Mesendoderm (in vitro differentiated cells): ENCODE measurements at places on chromosomes 12 and 14.

GRCh38 chr12:98999559-98999958, 354.5 kb downstream of the APAF1 start:
- no peaks in the 10 kb centered on the region for H3K36me3 ChIP-seq
- H3K4me3 ChIP-seq = no peak overlapping the region
- no peak for DNase-seq

- no peak overlapping the region for H3K4me3 ChIP-seq
Observed at GRCh38 chr12:106867651-106868050, 88.1 kb upstream of the TMEM263 start.

GRCh38 chr14:68279777-68280233, 460.2 kb downstream of the RAD51B start:
- no peak overlapping the region for H3K4me3 ChIP-seq
- no peaks in the 10 kb centered on the region for H3K36me3 ChIP-seq
- H3K27me3 ChIP-seq = no peaks in the 10 kb centered on the region

DNA sequence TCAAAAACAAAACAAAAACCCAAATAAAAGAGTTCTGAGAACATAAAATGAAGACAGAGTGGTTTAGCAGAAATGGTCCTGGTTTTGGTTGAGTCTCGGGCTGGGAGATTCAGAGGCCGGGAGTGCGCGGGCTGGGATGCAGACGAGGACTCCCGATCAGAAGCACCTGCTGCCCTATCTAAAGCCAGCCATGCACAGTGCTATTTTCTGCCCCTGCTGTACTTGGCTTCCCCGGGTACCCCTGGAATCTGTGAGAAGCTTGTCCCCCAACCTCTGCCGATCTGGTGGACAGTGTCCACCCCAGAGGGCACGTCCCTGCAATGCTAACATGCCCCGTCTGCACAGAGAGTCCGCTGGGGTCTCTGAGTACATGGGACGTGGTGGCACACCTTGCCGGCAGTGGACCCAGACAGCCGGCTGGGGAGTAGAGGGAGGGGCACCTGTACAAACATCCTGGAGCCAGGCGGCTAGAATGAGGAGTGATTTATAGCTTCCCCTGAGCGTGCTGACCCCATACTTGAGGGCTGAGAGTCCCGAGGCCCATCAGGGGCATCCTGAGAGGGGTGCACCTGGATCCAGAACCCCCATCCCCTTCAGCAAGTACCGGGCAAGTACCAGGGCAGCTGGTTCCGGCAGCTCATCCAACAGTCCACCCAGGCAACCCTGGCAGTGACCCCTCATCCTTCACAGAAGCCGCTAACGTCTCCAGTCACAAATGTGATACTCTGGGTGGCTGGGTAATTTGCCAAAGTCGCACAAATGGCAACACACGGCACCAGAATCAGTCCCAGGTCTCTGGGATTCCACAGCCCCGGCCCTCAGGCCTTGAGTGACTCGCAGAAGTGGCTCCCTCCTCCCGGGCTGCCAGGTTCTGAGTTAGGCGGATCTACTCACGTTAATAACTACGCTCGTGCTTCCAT, 37.1 kb downstream of the CHGA start:
- no peaks in the 10 kb centered on the region for H3K4me1 ChIP-seq
- H3K4me3 ChIP-seq = no peak overlapping the region
- H3K27me3 ChIP-seq = no peaks in the 10 kb centered on the region
- no peaks in the 10 kb centered on the region for H3K36me3 ChIP-seq
- no peak for DNase-seq
- H3K27ac ChIP-seq = no peak overlapping the region

DNA sequence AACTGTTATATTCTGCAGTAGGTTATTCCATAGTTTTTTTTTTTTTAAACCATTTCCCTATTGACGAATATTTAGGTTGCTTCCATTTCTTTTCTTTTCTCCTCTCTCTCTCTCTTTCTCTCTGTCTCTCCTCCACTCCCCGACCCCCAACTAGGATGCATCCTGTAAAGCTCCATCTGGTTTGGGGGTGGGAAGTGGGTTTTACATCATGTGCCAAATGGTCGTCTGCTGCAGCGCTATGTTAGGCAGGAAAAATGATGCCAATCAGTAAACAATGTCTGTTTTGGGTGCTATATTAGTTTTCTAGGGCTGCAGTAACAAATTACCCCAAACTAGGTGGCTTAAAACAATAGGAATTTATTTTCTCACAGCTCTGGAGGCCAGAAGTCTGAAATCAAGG, 465.0 kb downstream of the AACS start:
- no peaks in the 10 kb centered on the region for H3K4me1 ChIP-seq
- H3K36me3 ChIP-seq = no peaks in the 10 kb centered on the region
- no peak overlapping the region for H3K4me3 ChIP-seq
- no peak for DNase-seq
- no peak overlapping the region for H3K27ac ChIP-seq

DNA sequence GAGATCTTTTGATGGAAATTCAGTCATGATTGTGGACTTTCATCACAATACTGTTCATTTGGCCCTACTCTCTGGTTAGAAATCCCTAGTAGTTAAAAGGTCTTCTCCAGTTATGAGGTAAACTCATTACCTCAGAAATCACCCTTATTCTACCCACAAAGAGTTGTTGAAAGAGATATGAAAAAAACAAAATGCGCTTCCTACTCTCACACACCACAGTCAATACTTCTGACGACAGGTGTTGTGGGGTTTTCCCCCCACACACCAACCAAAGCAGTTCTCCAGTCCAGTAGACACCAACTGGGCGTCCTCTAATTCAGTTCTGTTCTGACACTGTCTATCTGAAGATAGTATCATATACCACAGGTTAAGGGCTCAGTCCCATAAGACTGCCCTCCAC, 54.9 kb downstream of the TRMT5 start:
- no peak overlapping the region for H3K4me3 ChIP-seq
- no peak overlapping the region for H3K27ac ChIP-seq
- H3K4me1 ChIP-seq = no peaks in the 10 kb centered on the region
- no peaks in the 10 kb centered on the region for H3K27me3 ChIP-seq

GRCh38 chr12:25189656-25190055, 5.3 kb downstream of the DNAI7 start:
- H3K27ac ChIP-seq = no peak overlapping the region
- H3K4me3 ChIP-seq = no peak overlapping the region
- H3K27me3 ChIP-seq = no peaks in the 10 kb centered on the region
- no peak for DNase-seq
- no peaks in the 10 kb centered on the region for H3K36me3 ChIP-seq

DNA sequence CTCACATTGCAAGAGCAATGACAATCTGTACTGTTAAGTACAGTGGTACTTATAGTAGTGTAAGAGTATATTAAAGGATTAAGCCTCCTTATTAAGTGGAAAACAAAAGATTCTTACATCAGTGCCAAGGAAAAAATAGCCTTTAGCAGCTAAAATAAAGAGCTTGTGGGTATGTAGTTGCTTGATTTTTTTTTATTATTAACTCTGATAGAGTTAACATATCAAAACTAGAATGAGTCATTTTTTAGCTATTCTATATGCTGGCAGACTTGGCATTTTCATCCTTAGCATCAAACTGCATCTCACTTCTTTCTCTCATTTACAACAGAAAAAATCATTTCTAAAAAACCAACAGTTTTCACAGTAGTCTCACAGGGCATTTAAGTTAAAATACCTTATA, 86.5 kb downstream of the ATP2B1 start:
- H3K27me3 ChIP-seq = no peaks in the 10 kb centered on the region
- H3K4me1 ChIP-seq = no peaks in the 10 kb centered on the region
- DNase-seq = no peak
- H3K4me3 ChIP-seq = no peak overlapping the region
- H3K36me3 ChIP-seq = no peaks in the 10 kb centered on the region

DNA sequence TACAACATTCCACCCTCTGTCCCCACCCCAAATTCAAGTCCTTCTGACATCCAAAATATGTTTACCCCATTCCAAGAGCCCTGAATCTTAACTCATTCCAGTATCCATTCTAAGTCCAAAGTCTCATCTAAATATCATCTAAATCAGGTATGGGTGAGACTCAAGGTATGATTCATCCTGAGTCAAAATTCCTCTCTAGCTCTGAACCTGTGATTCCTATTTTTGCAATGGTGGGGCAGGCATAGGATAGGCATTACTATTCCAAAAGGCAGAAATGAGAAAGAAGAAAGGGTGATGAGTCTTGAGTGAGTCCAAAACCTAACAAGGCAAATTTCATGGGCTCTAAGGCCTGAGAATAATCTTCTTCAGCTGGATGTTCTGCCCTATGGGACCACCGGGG, 140.3 kb upstream of the FAR2 start:
- no peaks in the 10 kb centered on the region for H3K36me3 ChIP-seq
- H3K4me3 ChIP-seq = no peak overlapping the region

DNA sequence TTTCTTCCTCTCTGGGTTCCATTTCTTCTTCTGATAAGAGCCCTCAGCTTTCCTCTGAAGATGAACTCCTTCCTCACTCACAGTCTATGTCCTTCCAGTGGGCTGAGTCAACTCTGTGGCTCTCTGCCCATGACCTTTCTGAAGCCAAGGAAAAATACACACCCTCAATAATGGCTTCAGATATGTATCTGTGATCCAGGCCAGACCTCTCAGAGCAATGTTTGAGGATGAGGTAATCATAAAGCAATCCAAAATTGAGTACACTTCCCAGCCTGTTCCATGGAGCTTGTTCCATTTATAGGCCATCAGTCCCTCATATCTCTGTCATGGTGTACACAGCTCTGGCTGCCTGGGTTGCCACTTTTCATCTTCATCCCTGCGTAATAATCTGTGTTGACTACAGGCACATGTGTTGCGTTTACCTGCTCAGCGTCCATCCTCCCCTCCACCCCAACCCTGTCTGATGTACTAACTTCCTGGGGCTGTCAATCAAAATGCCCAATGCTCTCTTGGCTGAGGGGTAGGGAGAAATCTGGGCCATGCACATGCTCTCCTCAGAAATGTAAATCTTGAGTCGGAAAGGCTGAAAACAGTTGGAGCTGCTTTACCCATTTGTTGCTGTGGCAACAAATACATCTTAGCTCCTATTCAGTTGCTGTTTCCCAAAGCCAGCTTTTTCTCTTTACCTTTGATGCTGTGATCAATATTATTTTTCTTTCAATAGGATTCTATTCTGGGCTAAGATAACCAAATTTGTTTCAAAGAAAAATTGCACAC, 377.8 kb upstream of the TMEM132C start:
- DNase-seq = no peak
- no peaks in the 10 kb centered on the region for H3K36me3 ChIP-seq
- H3K27ac ChIP-seq = no peak overlapping the region
- H3K27me3 ChIP-seq = no peaks in the 10 kb centered on the region
- H3K4me3 ChIP-seq = no peak overlapping the region

DNA sequence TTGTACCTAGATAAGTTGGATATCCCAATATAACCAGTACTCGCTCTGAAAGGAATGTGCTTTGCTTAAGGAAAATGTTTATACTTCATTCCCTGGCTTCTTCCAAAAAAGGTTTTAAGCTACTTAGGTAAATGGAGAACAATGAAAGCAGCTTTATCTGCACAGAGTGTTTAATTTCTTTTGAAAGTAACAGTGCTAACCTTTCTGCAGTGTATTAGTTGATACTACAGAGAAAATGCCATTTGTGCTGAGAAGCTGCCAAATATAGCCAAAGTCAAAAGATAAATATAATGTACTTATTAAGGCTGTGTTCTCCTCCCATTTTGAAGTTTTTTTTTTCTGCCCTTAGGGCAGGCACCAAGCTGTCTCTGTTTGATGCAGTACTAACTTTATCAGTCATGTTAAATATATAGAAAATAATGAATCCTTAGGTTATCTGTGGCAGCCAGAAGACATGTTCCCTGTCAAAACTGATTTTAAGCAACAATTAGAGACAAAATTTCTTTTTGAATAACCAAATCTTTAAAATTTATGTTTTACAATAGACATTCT, 145.4 kb upstream of the KITLG start:
- H3K4me1 ChIP-seq = no peaks in the 10 kb centered on the region
- no peak for DNase-seq

- no peaks in the 10 kb centered on the region for H3K36me3 ChIP-seq
- no peaks in the 10 kb centered on the region for H3K4me1 ChIP-seq
- H3K27ac ChIP-seq = no peak overlapping the region
- no peak for DNase-seq
Observed at GRCh38 chr12:10033783-10034545, 3.5 kb downstream of the CLEC9A start.
